ENCODE measurements at places on chromosomes 2 and 18. TPM values are rescaled to one million over a fixed set of nuclear protein-coding genes. Genes with fewer than 3 reads are reported as not detected.

GBX2 gene
- polyA plus RNA-seq: not detected

CLEC4F gene
- polyA plus RNA-seq: 0.49 TPM

CERKL gene
- polyA plus RNA-seq: 0.65 TPM

DLX2 gene
- not detected for polyA plus RNA-seq

ANKRD44 gene
- 1.9 TPM for polyA plus RNA-seq

DNER gene
- polyA plus RNA-seq: 2.3 TPM

MAP2 gene
- 6.9 TPM for polyA plus RNA-seq

VRK2 gene
- 7.8 TPM for polyA plus RNA-seq

PJVK gene
- 5.0 TPM for polyA plus RNA-seq

IL37 gene
- polyA plus RNA-seq: not detected

SERPINB5 gene
- polyA plus RNA-seq: not detected

CD8B2 gene
- not detected for polyA plus RNA-seq

ANKRD53 gene
- polyA plus RNA-seq: 10.2 TPM

UGT1A3 gene
- polyA plus RNA-seq: not detected

POTEJ gene
- polyA plus RNA-seq: 0.19 TPM

PUS10 gene
- 1.9 TPM for polyA plus RNA-seq

THOC1 gene
- polyA plus RNA-seq: 46.0 TPM

RAB6C gene
- not detected for polyA plus RNA-seq

CSRNP3 gene
- polyA plus RNA-seq: 0.91 TPM

BUB1 gene
- polyA plus RNA-seq: 0.11 TPM

LONRF2 gene
- polyA plus RNA-seq: 4.6 TPM

CDKL4 gene
- 0.19 TPM for polyA plus RNA-seq

VSNL1 gene
- 0.46 TPM for polyA plus RNA-seq

SPATA3 gene
- polyA plus RNA-seq: not detected

SIX3 gene
- 1.4 TPM for polyA plus RNA-seq

LRATD1 gene
- polyA plus RNA-seq: 3.0 TPM

STARD6 gene
- polyA plus RNA-seq: not detected

STK39 gene
- polyA plus RNA-seq: 9.5 TPM

SP100 gene
- 32.2 TPM for polyA plus RNA-seq

UGT1A4 gene
- polyA plus RNA-seq: not detected
